Omental fat pad (tissue), 4 donors: ENCODE measurements at places on chromosomes 7 and 10. TPM values are rescaled to one million over a fixed set of nuclear protein-coding genes. Genes with fewer than 3 reads are reported as not detected.

DNA sequence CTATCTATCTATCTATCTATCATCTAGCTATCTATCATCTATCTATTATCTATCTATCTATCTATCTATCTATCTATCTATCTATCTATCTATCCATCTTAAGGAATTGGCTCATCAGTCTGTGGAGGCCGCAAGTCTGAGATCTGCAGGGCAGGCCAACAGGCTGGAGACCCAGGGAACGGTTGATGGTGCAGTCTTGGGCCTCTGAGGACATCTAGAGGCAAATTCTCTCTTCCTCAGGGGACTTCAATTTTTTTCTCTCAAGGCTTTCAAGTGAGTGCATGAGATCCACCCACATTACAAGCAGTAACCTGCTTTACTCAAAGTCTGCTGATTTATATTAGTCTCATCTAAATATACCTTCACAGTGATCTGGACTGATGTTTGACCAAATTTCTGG is 197.0 kb downstream of the GLRX3 start:
- DNase-seq = no peak

The KCND2 gene
- 1.8 TPM for total RNA-seq

GRCh38 chr7:12866207-12866606 is 178.8 kb downstream of the ARL4A start:
- no peak for DNase-seq

DNA sequence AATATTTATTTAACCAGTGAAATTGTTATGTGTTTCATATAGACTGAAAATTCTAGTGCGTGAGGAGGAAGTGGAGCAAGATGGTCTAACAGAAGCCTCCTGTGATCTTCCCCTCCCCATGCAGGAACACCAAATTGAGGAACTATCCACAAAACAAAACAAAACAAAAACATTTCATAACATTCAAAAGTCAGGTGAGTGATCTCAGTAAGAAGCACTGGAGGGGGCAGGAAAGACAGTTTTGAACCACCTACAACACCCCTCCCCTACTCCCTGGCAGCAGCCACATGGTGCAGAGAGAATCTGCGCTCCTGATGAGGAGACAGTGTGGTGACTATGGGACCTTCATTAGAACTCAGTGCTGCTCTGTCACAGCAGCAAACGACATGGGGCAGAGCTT is 221.9 kb upstream of the SEMA3C start:
- no peak for DNase-seq

The ACTL6B gene
- total RNA-seq = not detected

The ERVW-1 gene
- total RNA-seq = not detected

The NOC3L gene
- 42.9 TPM for total RNA-seq

The NPSR1 gene
- not detected for total RNA-seq

The KLF14 gene
- not detected for total RNA-seq

The NODAL gene
- not detected for total RNA-seq

GRCh38 chr7:22680482-22680911 is 46.5 kb upstream of the IL6 start:
- no peak for DNase-seq

- no peak for DNase-seq
Observed at GRCh38 chr10:113493195-113493594, 59.7 kb upstream of the HABP2 start.

The MOGAT3 gene
- total RNA-seq = not detected

DNA sequence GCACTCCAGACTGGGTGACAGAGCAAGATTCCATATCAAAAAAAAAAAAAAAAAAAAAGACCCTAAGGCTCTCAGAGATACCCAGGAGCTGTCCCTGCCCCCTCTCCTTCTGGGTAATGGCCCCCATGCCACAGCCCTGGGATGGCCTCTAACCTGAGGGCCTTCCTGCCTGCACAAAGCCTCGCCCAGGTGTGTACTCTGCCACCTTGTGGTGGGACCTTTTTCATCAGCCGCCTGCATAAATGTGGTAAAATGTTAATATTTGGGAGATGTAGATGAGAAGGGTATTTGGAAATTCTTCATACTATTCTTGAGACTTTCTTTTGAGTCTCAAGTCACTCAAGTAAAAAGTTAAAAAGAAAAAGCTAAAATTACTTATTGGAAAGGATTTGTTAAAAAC is 46.3 kb upstream of the RNF216 start:
- DNase-seq = no peak

The TMEM209 gene
- 10.6 TPM for total RNA-seq

DNA sequence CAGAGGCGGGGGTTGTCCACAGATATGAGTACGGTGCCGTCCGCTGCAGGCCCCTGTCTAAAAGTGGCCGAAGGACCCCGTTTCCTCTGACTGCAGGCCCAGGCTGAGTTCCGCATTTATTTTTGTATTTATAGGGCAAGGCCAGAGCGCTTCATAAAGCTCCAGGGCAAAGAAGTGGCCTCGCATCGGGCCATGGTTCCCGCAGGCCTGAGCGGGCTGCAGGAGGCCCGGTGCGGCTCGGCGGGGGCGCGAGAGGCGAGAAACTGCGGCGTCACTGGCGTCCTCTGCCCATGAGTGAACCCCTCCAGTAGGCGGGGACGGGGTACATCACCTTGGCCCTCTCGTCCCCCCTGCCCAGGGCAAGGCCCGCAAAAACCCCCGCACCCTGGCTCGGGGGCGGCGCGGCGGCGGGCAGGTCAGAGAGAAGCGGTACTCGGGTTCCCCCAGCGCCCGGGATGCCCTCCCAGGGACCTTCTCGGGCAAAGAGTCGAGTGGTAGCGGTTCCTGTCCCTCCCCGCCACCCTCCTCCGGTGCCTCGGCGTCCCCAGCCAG is 355.7 kb downstream of the DNAJB6 start:
- DNase-seq = no peak

GRCh38 chr7:101410743-101411507 is 48.2 kb downstream of the COL26A1 start:
- DNase-seq = no peak

DNA sequence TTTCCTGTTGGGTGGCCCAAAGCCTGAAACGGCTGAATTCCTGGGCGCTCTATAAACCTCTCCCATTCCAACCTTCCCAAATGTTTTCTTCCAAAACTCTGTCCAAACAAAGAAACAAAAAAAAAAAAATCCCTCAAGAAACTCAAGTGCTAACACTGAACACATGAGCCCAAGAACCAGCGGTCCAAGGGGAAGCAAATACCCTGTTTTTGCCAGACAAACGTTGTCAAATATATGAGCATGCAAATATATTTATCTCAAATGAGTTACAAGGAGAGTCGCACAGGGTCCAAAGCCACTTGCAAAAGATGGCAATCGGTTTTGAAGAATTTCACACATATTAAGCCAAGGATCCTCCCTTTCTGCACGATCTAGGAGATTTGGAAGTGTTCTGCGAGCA is 23.3 kb upstream of the EMX2 start:
- no peak for DNase-seq

GRCh38 chr10:130354976-130355795 is 219.0 kb downstream of the GLRX3 start:
- no peak for DNase-seq

DNA sequence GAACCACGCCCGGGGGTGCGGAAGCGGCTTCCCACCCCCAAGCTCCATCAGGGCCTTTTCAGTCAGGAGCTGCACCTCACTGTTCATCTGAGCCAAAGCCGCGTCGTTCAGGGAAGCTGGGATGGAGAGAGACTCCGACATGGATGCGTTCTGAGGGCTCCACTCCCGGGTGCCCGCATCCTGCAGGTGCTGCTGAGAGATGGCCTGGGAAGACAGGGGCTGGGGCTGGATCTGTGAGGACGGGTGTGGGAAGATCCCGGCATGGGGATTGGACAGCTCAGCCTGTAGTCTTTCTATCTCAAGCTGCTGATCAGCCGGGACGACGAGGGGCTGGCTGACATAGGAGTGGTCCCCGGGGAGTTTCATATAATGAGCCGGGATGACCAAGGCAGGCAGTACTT is 45.0 kb upstream of the NMT2 start:
- no peak for DNase-seq

DNA sequence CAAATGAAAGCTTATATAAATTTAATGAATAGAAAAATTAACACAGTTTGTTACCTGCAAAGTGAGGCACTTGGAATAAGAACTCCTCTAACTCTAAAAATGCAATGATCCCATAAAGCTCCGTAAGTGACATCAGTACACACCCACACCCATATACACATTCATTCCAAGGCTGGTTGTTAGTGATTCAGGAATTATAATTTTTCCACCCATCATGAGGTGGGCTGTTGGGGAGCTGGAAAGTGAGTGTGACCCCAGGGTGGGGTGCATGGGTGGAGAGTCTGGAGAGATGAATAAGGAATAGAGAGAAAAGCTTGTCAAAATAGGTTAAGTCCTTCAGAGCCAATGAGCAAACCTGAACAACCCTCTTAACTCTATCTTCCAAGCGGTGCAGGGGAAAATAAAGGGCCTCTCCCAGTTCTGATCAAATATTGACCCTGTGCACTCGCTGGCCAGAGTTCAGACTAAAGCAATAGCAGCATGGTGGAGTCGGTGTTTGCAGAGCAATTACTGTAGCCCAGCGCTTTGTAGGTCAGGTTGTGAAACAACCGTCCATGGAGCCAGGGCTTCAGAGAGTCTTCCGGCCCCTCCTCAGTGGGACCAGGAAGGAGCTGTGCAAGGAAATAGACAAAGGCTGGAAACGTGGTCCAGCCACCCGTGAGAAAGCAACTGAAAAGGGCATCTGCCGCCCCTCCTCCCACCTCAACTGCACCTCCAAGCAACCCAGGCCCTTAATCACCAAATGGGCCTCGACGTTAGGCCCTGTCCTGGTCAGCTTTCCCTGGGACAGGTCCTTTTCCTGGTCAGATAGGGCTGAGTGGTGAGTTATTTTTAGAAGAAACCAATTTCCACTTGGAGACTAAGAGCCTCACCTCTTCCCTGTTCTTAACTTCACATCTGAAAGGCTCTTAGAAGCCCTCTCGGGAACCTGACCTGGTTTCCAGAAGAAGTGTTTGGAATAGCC is 61.2 kb downstream of the SH3PXD2A start:
- DNase-seq = no peak

- no peak for DNase-seq
Observed at GRCh38 chr7:148838905-148839304, 45.2 kb downstream of the EZH2 start.

- no peak for DNase-seq
Observed at GRCh38 chr7:118040562-118040961, 143.4 kb upstream of the LSM8 start.

DNA sequence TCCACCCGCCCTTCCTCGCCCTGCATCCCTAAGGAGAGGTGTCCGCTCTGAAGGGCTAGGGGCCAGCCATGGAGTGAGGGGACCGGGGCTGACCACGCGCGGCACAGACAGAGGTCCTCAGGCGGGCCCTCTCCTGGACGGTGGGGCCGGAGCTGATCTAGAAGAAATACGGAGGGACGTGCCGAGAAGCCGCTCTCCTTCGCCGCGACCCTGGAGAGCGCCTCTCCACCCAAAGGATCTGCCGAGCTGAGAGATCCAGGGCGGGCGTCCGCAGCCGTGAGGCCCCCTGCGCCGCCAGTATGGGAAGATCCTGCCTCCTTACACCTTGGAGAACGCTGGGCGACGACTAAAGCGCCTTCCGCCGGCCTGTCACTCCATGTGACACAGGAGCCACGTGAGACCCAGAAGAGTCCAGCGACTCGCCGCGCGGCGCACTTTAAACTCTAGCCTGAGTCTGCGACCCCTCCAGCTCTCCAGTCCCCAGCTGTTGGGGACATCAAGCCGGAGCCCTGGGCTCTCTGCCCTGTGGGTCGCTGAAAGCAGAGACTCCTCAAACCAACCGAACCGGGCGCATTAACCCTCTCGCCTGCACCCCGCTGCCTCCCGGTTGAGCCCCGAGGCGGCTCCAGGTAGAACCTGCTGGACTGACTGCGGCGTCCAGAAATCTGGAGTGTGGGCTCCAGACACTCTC is 1.5 kb upstream of the SFMBT2 start:
- DNase-seq = no peak

GRCh38 chr10:52477305-52477704 is 163.2 kb downstream of the DKK1 start:
- no peak for DNase-seq

DNA sequence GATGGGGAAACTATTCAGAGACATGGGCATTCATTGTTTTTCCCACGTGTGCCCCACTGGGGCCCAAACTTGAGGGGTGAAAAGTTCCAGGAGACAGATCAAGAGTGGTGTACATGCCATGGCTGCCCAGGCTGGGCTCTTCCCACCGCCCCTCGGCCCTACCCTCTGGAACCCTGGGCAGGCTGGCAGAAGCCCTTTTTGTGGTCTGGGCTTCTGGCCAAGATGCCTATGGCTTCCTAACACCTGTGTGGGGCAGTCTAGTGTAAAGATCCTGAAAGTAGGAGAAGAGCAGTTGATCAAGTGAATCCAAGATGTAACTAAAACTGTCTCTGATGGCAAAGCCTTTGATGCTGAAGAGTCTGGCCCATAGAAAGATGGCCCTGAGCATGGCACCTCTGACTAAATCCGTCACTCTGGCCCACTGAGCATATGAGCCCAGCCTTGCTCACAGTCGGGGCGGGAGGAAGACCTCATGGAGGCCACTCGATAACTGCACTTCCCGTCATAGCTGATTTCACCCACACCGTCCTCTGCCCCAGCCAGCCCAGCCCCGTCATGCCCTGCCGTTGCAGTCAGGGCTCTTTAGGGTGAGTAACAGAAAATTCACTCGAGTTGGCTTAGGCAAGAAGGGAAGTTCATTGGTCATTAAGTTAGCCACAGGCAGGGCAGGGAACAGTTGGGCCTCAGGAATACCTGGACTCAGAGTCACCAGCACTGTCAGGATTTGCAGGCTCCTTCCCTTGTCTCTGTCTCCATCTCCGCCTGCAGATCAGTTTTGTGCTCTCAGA is 37.9 kb upstream of the MTPAP start:
- DNase-seq = no peak

The NKX2-3 gene
- 0.36 TPM for total RNA-seq

The CYP26C1 gene
- total RNA-seq = 0.13 TPM

GRCh38 chr10:108783897-108784296 is 1139.4 kb downstream of the XPNPEP1 start:
- no peak for DNase-seq

DNA sequence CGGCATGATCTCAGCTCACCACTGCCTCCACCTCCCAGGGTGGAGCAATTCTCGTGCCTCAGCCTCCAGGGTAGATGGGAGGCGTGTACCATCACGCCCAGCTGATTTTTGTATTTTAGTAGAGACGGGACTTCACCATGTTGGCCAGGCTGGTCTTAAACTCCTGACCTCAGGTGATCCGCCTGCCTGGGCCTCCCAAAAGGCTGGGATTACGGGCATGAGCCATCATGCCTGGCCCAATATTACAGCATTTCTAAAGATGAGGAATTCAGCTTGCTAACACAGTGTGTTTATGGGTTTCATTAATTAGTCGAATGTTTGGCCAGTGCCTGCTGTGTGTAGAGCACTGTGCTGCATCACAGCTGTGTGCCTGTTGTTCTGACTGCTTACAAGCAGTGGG is 3.7 kb downstream of the WDR37 start:
- DNase-seq = no peak

- DNase-seq = no peak
Observed at GRCh38 chr10:88886557-88886956, 6.5 kb downstream of the STAMBPL1 start.

GRCh38 chr7:32227746-32228145 is 157.5 kb upstream of the PDE1C start:
- no peak for DNase-seq

- DNase-seq = no peak
Observed at GRCh38 chr10:70652761-70653657, 19.3 kb upstream of the ADAMTS14 start.

GRCh38 chr7:132537456-132538145 is 38.7 kb downstream of the PLXNA4 start:
- DNase-seq = no peak

- no peak for DNase-seq
Observed at GRCh38 chr10:61819208-61819607, 82.3 kb upstream of the ARID5B start.

The SFRP5 gene
- not detected for total RNA-seq

- DNase-seq = no peak
Observed at GRCh38 chr7:107902381-107902780, 11.4 kb downstream of the DLD start.

The OGDHL gene
- total RNA-seq = 0.65 TPM
